H9 (cell line): ENCODE measurements at places on chromosomes 1 and 21. TPM values are rescaled to one million over a fixed set of nuclear protein-coding genes. Genes with fewer than 3 reads are reported as not detected.
A peak's percentile ranks its signal among the peaks of the same experiment; 100 is the strongest.

Gene AMY2A
- total RNA-seq: not detected in 2 replicates

GRCh38 chr1:201264554-201264953 lies 18.8 kb upstream of the PKP1 start:
- H3K4me3 ChIP-seq: no peak overlapping the region
- no peaks in the 10 kb centered on the region for H3K36me3 ChIP-seq
- no peaks in the 10 kb centered on the region for H3K4me1 ChIP-seq
- no peak overlapping the region for H3K27ac ChIP-seq

GRCh38 chr1:98276514-98276913 lies 355.7 kb upstream of the DPYD start:
- H3K36me3 ChIP-seq: peaks cover 13% of the 10 kb centered on the region; the same call in 1 of the 2 replicates
- no peak for DNase-seq

GRCh38 chr1:47436304-47436978 lies 1.4 kb upstream of the FOXD2 start:
- no peaks in the 10 kb centered on the region for H3K4me1 ChIP-seq
- no peak overlapping the region for H3K27ac ChIP-seq
- peak overlapping the region; percentile 59 for H3K4me3 ChIP-seq
- peak; percentile 90 for DNase-seq
- H3K27me3 ChIP-seq: peaks cover 82% of the 10 kb centered on the region

Gene FCER1G
- 0.44 and 0.90 TPM in 2 replicates for total RNA-seq

Gene CYP4A11
- total RNA-seq: not detected in 2 replicates

- H3K27ac ChIP-seq: no peak overlapping the region
- H3K4me3 ChIP-seq: no peak overlapping the region
- no peak for DNase-seq
- no peaks in the 10 kb centered on the region for H3K36me3 ChIP-seq
- H3K27me3 ChIP-seq: no peaks in the 10 kb centered on the region
These were observed 41.5 kb downstream of the PLPPR5 start for GRCh38 chr1:98963064-98963758.

DNA sequence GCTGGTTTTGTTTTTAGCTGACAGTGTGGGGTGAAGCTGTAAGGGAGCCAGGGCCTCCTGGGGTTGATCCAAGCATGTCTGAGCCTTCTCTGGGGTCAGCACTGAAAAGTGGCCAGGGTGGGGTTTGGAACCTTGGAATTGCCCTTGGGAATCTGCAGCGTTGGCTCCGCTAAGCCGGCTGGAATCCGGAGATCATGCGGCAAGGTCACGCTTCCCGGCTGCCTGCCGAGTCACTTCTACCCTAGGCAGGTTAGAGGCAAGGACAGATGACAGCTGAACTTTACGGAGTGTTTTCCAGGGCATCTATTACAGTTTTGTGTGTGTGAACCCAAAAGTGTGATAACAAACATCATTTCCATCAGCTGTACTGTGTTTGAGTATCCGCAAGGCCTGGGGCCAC lies 17.1 kb downstream of the ABCG1 start:
- H3K4me3 ChIP-seq: peak overlapping the region; percentile 72; the same call in 2 of the 3 replicates
- no peak overlapping the region for H3K27ac ChIP-seq
- H3K36me3 ChIP-seq: no peaks in the 10 kb centered on the region
- no peaks in the 10 kb centered on the region; the same call in 1 of the 2 replicates for H3K4me1 ChIP-seq
- H3K27me3 ChIP-seq: peaks cover 8% of the 10 kb centered on the region; the same call in 1 of the 2 replicates
- DNase-seq: no peak
